Fibroblast of villous mesenchyme (primary cell): ENCODE measurements at places on chromosomes 4 and X. TPM values are rescaled to one million over a fixed set of nuclear protein-coding genes. Genes with fewer than 3 reads are reported as not detected.

CCSER1 gene
- total RNA-seq = 0.43 TPM in 1 of 2 replicates, not detected in the other

EGF gene
- total RNA-seq = 1.9 and 6.5 TPM in 2 replicates

FRMD7 gene
- not detected in 2 replicates for total RNA-seq

SLC10A6 gene
- under 0.01 TPM in 1 of 2 replicates, not detected in the other for total RNA-seq

METTL14 gene
- 19.0 and 23.5 TPM in 2 replicates for total RNA-seq

MTMR8 gene
- total RNA-seq = under 0.01 and 0.43 TPM in 2 replicates

SSX1 gene
- total RNA-seq = not detected in 2 replicates

DCAF4L1 gene
- under 0.01 TPM in 2 replicates for total RNA-seq

SMIM31 gene
- total RNA-seq = not detected in 2 replicates

TET2 gene
- total RNA-seq = 16.8 and 18.1 TPM in 2 replicates

ENPEP gene
- total RNA-seq = 0.32 and 0.43 TPM in 2 replicates

MAPK10 gene
- total RNA-seq = 4.8 and 12.1 TPM in 2 replicates

ZXDA gene
- total RNA-seq = 5.5 and 6.9 TPM in 2 replicates

ZNF711 gene
- total RNA-seq = 0.32 and 0.86 TPM in 2 replicates

ACE2 gene
- total RNA-seq = not detected in 2 replicates

CFI gene
- 17.3 and 18.4 TPM in 2 replicates for total RNA-seq

MAGEA2B gene
- total RNA-seq = not detected in 2 replicates

DAPP1 gene
- not detected in 2 replicates for total RNA-seq

DNA sequence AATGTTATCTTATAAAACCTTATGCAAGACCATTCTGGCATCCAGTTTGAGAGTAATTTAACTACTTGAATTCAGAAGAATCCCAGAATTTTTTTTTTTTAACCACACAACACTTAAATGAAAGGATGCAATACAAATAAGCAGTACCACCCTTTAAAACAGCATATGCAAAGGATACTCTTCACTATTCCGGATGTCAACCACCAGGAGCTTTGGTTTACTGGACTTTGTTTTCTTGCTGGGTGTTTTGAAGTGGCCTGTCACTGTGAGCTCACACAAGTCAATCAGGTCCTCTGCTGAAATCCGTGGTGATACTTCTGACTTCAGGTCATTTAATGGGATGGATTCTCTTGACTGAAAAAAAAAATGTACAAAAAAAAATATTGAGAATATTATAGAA is 200.0 kb downstream of the TBCK start:
- peak; percentile 3 for DNase-seq

- DNase-seq = no peak
Measured at GRCh38 chr4:13238936-13239335, 245.2 kb downstream of the RAB28 start.

DNA sequence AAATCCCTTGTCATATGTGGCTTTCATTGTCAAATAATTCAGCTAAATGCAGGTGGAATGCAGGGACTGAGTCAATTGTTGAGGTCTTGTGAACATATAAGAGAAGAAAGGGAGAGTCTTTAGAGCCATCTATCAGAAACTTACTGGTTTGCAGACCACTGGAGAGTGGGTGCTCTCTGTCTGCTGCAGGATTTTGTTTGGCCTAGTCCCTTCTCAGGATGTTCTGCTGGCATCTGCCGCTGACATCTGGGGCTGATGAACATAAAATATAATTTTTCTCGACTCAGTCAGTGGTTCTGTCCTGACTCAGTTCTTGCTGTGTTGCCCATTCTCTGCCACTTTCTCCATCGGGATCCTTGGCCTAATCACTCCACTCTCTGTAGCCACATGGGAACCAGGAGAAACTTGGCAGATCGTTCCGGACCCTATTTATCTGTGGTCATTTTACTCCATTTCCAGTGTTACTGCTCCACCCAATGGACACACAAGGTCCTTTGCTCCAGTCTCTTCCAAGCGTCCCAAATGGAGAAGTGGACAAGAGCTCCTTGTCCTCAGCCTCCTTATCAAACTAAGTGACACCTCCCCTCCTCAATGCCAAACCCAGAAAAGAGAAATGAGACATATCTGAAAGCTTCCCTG is 436.2 kb downstream of the FAT4 start:
- peak; percentile 65 for DNase-seq

GRCh38 chr4:152325831-152326230 is 210.1 kb downstream of the FBXW7 start:
- DNase-seq = no peak

GRCh38 chrX:2311501-2311900 is 189.3 kb downstream of the DHRSX start:
- DNase-seq = no peak

GRCh38 chrX:134712272-134712671 is 54.0 kb upstream of the PLAC1 start:
- no peak for DNase-seq

- DNase-seq = peak; percentile 33
Measured at GRCh38 chr4:185532293-185532692, 3.0 kb downstream of the PDLIM3 start.

- no peak for DNase-seq
Measured at GRCh38 chrX:110699109-110699508, 96.5 kb downstream of the CHRDL1 start.

DNA sequence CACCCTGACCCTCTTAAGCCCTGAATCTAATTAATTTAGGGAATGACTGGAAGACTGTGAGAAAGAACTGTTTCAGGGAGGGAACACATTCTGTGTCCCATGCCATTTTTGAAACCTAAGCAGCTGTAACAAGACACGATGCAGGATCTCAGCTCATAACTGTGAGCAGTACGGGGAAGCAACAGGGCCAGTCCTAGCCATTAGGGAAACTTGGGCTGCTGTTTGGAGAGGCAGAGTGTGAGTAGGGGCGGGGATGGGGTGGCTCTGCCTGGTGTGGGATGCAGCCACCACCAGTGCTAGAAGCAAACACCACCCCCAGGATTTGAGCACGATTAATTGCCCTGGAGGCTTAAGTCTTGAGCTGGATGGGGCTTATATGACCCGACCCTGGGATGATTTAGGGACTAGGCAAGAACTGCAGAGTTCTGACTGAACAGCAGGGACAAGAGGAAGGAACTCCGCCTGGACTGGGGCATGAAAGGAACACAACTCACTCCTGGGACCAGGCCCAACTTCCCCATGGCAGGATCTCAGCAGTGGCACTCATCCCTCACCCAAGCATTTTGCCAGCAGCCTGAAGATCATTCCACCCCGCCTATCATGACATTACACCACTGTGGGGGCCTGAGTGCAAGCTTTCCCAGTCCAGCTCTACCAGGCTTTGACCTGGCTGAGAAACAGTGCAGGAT is 43.1 kb downstream of the ATRX start:
- no peak for DNase-seq

DNA sequence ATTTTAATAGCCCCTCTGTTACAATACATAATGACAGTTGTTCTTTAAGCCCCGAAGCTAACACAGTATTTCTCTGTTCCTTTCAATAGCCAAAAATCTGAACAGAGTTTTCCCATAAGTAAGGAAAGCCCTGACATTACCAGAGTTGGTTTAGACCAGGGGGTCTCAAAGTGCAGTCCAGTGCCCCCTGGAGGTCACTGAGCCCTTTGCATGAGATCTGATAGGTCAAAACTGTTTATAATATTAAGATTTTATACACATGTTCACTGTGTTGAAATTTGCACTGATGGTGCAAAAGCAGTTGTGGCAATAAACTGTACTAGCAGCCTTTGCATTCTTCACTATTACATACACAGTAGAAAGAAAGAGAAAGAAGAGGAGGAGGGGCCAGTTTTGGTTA is 177.1 kb downstream of the SPANXN3 start:
- no peak for DNase-seq

DNA sequence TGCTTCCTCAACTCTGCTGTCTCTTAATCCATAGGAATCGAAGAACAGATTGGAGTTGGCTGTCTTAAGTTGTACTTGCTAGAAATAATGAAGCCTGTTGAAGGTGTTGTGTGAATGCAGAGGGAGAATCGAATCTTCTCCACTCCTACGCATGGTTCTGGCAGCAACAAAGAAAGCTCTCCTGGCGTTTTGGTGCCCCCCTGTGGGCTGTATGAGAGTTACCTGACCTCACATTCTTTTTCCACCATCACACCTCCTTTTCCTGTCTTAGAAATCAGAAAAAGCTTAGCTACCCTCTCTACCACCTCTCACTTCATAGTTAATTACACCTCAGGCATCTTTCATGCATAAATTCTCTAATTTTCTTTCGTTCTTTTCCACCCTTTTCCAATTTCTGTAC is 16.3 kb downstream of the KLF8 start:
- peak; percentile 43 for DNase-seq

- peak; percentile 70 for DNase-seq
Measured at GRCh38 chr4:118967393-118967792, 78.7 kb downstream of the SYNPO2 start.

- no peak for DNase-seq
Measured at GRCh38 chr4:2363951-2364653, 54.3 kb downstream of the ZFYVE28 start.

DNA sequence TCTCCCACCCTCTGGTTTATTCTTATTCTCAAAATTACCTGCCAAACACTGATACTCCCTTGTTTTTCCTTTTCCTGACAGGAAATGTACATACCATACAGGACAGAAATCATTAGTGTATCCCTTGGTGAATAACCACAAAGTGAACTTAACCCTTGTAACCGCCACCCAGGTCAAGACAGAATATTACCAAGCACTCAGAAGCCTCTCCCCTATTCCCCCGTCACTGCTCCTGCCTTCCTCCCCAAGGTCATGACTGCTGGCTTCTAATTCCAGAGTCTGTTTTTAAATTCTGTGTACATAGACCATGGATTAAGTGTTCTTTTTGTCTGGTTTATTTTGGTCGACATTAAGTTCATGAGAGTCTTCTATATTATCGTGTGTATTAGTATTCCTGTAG is 37.7 kb downstream of the HTT start:
- peak; percentile 99 for DNase-seq

DNA sequence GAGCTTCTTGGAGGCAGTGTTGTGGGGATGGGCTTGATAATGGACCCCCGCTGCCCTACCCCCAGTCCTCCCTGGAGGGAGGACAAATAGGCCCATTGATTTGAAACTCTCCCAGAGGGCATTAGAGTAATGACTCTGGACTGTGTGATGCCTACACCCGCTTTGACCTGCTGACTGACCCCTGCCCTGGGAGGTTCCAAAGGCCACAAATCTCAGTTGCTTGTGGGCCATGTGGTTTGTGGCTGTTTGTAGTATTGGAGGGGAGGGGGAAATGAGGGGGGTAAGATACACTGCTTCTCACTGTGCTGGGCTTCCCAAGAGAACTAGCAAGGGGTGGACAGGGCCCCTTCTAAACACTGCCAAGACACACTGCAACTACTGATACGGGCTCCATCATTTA is 27.6 kb upstream of the BCORL1 start:
- no peak for DNase-seq

DNA sequence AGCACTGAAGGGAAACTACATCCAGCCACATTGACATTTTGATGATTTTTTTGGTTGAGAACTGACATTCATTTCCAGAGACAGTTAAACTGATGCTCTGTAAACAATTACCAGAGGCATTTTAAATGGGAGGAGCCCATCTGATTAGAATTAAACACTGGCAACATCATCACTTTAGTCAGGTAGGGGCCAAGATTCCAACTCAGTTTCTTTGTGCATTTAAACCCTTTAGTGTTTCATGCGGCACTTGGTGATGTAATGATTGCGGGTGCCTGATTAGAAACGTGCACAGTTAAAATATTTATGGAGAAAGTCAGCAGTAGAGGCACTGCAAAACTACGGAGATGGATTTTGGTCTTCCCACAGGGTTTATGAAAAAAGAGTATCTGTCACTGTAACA is 16.1 kb downstream of the TNIP3 start:
- no peak for DNase-seq

GRCh38 chrX:96906741-96907140 is 23.0 kb downstream of the RPA4 start:
- DNase-seq = no peak

DNA sequence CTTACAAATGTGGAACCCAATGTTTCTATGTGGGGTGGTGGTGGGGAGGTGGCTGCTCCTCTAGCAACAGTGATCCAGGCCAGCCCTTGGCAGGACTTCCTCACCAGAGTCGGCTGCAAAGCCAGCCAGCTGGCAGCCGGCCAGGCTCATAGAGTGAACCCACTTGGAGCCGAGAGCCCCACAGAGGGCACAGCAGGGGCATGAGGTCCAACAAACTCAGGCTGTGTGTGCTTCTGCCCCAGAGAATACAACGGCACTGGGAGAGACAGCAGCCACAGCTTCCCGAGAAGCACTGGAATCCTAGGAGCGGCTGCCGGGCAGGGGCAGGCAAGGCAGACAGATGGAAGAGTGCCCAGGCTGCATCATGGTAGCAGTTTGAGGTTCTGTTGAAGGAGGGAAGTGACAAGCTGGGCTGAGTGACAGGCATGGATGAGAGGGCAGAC is 23.5 kb upstream of the SOWAHD start:
- DNase-seq = no peak

- DNase-seq = peak; percentile 23
Measured at GRCh38 chrX:11530621-11531020, 135.1 kb downstream of the ARHGAP6 start.

- DNase-seq = no peak
Measured at GRCh38 chr4:42391981-42392380, 5.3 kb upstream of the SHISA3 start.

- peak; percentile 97 for DNase-seq
Measured at GRCh38 chr4:38621028-38621684, 42.8 kb upstream of the KLF3 start.

- DNase-seq = no peak
Measured at GRCh38 chrX:2340991-2341390, 159.8 kb downstream of the DHRSX start.

- DNase-seq = peak; percentile 86
Measured at GRCh38 chrX:40262157-40263013, 164.6 kb upstream of the BCOR start.

GRCh38 chr4:173253561-173253960 is 80.6 kb downstream of the HMGB2 start:
- no peak for DNase-seq
